ENCODE measurements at places on chromosomes 3 and 15. TPM values are rescaled to one million over a fixed set of nuclear protein-coding genes. Genes with fewer than 3 reads are reported as not detected.

DNA sequence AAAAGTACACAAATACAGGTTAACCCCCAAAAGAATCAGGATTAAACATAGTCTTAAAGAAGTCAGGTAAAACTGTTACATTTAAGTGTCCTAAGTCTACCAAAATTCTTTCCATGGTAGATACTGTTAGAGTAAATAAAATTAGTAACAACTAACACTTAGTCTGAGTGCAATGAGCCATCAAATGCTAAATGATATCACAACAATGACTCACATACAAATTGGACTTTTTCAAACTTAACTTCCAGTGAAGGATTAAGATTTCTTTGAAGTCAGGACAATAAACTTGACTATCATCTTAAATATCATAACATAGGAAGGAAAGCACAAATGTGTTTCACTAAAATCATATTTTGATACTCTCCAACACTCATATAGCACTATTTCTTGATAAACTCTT, 43.9 kb downstream of the ZNF148 start:
- no peak for DNase-seq

Gene CP
- 2.5 TPM for polyA plus RNA-seq

Gene SEMA5B
- polyA plus RNA-seq: 3.0 TPM

DNA sequence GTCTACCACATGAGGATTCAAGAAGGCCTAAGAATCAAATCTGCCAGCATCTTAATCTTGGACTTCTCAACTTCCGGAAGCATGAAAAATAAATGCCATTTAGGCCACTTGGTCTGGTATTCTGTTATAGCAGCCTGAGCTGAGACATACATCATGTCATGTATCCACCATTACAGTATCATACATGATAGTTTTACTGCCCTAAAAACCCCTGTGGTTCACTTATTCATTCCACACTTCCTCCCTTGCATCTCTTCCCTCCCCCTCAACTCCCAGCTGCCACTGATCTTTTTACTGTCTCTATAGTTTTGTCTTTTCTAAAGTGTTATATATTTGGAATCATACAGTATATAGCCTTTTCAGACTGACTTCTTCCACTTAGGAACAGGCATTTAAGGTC, 161.8 kb downstream of the SNRK start:
- DNase-seq: no peak

Gene INKA1
- polyA plus RNA-seq: 15.2 TPM

Gene HDC
- polyA plus RNA-seq: 0.13 TPM

Gene PAK6
- polyA plus RNA-seq: 4.9 TPM

DNA sequence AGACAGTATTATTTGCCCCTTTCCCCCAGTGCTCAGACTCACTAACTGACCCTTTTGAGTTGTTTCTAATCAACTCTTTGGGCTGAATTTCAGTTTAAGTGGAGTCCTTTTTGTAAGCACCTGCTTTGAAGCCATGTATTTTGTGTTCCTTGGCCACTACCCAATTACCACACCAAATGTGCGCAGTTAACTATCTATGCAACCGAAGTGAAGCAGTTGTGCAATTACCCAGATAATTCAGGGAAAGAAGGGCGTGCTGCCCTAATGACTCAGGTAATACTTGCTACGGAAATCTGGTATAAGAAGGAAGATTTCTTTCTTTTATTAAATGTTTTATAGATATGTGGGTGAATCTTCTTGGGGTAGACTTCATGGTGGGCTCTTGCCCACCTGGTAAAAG, 371.9 kb upstream of the TBL1XR1 start:
- no peak for DNase-seq

DNA sequence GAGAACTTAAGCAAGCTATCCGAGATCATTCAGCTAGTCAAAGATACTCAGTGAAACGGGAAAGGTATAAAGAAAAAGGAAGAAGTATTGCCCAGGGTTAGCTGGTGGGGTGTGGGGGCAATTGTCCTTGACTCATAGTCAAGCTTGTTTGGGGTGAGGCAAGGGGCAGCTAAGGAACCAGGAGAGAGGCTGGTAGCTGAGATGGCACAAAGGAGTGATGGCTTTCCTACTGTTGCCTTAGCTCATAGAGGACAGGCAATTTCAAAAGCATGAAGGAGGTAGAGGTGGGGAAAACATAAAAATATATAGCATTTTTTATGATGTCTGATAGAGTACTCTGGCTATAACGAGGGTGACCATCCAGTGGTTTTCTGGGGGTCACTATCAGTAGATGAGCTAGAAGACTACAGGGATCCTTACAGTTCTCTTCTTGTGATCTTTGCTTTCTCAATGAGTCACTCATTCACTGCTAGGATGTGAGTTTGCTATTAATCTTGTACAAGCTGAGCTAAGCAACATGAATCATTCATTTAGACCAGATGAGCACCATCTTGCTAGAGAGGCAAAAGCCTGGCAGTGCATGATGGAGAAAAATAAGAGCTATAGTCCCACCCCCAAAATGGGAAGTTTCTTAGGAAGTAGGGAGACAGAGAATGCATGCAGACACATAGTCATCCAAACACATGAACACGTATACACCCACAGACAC, 207.1 kb upstream of the PFN2 start:
- DNase-seq: no peak

DNA sequence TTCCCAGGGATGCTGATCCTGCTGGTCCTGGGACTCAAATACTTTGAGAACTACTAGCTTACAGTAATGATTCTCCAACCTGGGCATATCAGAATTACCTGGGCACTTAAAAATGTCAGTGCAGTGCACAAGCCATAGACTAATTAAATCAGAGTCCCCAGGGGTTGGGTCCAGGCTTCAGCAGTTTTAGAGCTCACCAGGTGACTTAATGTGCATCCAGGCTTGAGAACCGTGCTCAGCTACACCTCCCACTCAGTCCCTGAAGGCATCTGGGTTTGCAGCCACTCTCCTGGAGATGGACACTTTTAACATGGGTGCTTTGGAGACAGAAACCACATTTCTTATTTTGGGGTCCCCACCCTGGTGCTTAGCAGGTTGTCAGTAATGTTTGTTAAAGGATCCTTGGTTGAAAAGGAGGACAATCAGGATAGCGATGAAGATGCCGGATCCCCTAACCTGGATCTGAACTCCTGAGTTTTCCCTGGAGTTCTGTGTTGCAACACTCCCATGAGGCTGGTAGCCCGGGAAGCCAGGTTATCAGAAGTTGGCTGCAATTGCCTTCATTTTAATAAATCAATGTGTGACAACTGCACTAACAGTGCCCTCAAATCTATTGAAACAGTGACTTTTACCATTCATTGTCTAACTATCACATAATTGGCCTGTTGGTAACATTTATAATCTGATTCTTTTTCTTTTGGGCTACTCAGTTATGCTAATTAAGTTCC, 48.1 kb downstream of the BFSP2 start:
- DNase-seq: no peak

Gene C3orf85
- polyA plus RNA-seq: not detected

DNA sequence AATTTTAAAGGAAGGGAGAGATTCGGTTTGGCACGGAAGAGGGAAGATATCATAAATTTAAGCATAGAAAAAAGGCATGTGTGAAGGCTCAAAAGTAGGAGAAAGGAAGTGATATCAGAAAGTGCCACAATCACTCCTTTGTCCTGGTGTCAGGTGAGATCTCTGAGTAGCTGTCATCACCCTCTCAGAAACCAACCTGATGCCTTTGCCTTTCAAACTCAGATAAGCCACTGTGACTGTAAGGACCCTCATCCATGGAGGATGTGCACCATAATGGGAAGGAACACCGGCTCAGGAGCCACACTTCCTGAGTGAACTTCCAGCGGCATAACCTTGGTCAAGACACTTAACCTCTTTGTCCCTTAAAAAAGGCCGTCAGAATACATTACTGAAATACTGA, 318.7 kb upstream of the SEMA6D start:
- DNase-seq: no peak

- no peak for DNase-seq
Measured at GRCh38 chr3:108346301-108347227, 50.2 kb downstream of the HHLA2 start.

DNA sequence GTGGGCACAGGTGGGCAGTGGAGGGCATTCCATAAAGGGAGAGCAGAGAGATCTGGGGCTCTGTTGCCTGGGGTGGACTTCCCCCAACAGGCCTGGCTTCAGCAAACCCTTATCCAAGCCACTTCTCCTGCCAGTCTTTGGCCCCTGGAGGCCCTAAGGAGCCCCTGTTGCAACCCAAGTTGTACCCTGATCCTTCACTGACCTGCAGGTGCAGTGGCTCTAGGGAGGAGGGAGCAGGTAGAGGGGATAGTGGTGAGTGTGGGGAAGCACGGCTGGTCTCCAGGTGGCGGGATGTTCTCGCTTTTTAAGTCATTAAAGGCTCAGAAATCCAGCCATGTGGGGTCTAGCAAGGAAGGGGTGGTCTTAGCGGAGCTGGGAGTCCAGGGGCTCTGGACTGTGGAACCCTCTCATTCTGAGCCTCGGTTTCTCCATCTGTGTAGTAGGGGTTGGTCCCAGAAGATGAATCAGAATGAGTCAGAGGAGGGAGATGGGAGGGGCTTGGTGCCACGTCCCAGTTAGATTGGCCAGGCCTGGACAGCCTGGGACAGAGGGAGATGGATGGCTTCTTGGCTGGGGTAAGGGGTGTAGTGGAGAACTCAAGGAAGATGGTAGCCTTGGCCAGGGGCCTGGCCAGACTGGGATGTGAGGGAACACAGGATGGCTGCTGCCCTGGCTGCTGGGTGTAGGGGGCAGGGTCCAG, 2.6 kb downstream of the ZBTB47 start:
- DNase-seq: peak; percentile 57

DNA sequence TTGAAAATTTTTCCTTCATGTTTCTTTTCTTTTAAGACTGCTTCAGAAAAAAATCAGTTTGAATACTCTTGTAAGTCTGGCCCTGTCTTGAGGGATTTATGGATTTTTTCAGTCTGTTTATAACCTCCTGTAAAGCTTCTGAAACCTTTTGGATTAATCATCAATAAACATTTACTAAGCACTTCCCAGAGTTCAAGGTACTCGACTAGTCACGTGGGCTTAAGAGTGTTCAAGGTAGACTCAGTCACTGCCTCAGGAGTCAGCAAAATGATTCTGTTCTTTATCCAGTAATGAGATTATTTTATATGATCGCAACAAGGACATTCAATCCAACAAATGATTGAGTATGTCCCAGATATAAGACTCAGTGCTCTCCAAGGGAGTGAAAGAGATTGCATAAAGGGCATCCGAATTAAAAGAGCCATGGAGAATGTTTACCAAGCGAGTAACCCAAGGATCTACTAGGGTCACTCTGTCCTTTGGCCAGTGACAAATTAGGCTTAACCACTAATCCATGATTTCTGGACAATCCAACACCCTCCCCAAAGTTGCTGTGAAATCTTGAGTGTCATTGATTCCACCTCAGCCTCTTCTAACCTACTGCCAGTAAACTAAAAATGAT, 726.6 kb upstream of the NAALADL2 start:
- no peak for DNase-seq

Gene CCR2
- polyA plus RNA-seq: 0.64 TPM

Gene ZNF148
- 3.0 TPM for polyA plus RNA-seq

Gene MEIS2
- polyA plus RNA-seq: 75.3 TPM

DNA sequence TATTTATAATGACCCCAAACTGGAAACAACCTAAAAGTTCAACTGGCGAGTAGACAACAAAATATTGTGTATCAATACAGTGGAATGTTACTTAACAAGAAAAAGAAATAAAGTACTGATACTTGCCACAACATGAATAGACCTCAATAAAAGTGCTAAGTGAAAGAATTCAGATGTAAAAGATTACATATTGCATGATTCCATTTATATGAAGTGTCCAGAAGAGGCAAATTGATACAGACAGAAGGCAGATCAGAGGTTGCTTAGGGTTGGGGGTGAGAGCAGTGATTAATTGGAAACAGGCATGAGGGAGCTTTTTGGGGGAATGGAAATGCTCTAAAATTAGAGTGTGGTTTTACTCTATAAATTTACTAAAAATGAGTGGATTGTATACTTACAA, 183.3 kb downstream of the SATB1 start:
- DNase-seq: no peak

DNA sequence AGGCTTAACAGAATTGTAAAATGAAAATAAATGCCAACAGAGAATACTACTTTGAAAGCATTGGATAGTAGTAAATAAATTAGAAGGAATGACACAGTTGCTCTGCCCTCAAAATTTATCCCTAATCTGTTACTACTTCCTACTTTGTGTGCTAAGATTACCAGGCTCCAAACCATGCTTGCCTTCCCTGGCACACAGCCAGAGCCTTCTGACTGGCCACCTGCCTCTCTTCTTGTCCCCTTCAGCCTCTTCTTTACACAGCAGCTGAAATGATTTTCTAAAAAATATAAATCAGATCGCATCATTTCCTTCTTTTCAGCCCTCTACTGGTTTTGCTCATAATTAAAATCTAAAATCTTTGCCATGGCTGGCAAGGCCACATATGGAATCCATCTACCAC, 334.1 kb downstream of the FHIT start:
- no peak for DNase-seq

GRCh38 chr3:30685267-30685667, 78.9 kb downstream of the TGFBR2 start:
- no peak for DNase-seq

- DNase-seq: no peak
Measured at GRCh38 chr3:70011582-70011981, 12.0 kb downstream of the SAMMSON start.

DNA sequence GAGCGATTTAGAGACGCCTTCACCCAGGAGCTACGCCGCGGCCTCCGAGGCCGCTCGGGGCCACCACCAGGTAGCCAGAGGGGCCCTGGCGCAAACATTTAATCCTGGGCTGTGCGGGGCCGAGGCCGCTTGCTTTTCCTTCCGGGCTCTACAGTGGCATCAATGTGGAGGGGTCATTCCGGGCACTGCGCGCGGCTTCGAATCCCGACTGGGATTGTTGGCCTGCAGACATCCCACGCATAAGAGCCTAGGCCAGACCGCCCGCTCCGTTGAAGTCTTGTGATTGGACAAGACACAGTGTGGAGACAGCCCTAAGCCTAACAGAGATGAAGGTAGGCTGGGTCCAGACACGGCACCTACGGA, 568 bp upstream of the NCBP2 start:
- peak; percentile 34 for DNase-seq

Gene MEF2A
- polyA plus RNA-seq: 27.3 TPM

Data from adrenal gland (tissue), 19 donors.